ENCODE measurements at places on chromosomes 6 and 20.

DNA sequence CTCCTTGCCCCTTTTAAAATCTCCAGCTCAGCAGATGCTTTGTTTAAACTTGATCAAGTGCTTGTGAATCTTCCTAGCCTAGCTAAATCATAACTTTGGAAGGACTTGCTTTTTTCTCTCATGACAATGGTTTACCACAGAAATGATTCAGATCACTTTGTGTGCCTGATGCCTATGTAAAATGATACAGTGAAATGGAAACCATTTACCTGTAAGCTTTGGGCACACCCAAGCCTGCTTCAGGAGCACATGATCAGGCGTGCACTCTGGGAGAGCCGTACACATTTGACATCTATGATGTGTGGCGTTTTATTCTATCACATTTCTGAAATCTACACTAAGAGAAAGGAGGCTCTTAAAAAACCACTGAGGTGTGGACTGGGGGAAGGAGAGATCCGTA is 41.1 kb downstream of the PTPN1 start:
- DNase-seq: no peak

GRCh38 chr6:141169419-141169818 is 963.3 kb upstream of the GJE1 start:
- no peak for DNase-seq

DNA sequence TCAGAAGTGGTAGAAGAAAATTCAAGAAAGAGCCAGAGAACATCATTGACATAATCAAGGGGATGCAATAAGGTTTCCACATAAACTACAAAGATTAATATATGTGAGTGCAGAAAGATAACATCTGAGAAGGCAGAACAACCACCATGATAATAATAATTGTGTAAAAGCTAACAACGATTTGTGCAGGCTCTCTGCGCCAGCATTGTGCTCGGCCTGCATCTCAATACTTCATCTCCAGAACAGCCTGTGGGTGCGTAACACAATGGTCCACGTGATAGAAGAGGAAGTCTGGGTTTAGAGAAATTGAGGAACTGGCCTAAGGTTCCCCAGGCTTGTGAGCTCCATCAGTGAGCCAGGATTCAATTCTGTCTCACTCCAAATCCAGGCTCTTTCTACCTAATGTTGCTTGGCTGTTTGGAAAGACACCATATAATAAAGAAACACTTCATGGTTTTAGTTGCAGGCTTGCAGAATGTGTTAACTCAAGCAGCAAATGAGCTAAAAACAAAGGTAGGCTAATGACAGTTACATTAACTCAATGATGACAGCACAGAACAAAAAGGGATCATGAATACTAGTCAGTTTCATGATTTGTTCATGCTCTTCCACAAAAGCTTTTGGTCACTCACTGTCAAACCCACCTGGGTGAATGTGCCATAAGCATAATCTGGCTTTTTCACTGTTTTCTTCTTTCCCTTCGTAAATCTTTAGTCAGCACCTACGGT is 71.2 kb downstream of the LY86 start:
- no peak for DNase-seq

DNA sequence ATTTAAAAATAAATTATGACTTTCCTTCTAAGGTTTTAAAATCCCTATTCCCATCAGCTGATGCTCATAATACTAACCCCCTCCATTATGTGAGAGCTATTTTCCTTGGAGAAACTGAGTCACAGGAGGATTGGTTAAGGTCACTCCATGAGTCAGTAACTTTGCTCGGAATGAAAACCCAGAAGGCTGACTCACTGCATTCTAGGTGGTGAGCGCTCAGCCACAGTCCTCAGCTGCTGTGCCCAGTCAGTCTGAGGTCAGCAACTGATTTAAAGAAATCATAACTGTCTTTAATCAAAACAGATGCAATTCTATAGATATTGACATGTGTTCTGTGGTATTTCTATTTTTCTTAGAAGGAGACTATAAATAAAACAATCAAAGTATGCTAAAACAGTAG is 359.2 kb downstream of the GJA1 start:
- DNase-seq: no peak

DNA sequence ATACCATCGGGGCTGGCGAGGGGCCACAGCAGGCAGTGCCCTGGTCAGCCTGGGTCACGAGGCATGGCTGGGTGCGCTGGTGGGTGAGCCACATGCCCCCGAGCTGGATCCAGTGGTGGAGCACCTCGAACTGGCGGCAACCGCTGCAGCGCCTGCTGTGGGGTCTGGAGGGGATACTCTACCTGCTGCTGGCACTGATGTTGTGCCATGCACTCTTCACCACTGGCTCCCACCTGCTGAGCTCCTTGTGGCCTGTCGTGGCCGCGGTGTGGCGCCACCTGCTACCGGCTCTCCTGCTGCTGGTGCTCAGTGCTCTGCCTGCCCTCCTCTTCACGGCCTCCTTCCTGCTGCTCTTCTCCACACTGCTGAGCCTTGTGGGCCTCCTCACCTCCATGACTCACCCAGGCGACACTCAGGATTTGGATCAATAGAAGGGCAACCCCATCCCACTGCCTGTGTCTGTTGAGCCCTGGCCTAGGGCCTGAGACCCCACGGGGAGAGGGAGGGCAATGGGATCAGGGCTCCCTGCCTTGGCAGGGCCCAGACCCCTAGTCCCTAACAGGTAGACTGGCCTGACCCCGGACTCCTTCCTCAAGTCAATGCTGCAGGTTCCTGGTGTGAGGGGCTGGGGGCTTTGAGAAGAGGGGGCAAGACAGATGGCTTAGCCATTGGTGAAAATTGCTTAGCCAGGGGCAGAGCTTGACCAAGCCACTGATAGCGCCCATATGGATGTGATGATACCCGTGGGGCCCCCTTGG is 598 bp downstream of the TMEM239 start:
- no peak for DNase-seq

GRCh38 chr20:34368547-34368946 is 5.5 kb downstream of the ITCH start:
- no peak for DNase-seq

- no peak for DNase-seq
Measured at GRCh38 chr6:146420255-146420654, 123.4 kb upstream of the RAB32 start.

DNA sequence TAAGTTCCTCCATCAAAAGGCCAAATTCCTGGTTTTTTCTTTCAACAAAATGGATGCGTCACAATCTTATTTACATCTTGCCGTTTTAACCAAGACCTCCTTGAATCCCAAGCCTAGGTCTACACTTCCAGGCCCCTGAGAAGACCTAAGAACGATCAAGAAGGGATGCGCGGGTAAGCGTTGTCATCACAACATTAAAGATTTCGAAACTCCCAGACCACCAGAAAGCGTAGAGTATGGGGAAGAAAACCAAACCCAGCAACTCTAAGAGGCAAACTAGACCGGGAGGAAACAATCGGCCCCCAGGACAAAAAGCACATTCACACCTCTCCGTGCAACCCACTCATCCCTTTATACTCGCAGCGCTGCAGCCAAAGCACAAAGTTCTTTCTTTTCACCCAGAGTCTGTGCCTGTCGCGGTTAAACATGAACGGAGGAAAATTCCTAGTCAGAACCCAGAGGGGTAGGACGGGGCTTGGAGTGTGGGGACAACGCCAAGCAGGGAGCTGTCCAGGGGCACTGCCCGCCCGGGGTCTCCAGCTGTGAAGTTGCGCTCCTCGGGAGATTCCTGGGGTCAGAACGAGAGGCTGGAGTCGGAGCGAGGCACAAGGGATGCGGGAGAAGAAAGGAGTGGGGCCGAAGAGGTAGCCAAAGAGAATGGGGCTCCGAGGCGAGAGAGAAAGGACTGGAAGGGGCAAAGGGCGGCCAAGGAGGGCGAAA is 725 bp downstream of the OSER1 start:
- no peak for DNase-seq

DNA sequence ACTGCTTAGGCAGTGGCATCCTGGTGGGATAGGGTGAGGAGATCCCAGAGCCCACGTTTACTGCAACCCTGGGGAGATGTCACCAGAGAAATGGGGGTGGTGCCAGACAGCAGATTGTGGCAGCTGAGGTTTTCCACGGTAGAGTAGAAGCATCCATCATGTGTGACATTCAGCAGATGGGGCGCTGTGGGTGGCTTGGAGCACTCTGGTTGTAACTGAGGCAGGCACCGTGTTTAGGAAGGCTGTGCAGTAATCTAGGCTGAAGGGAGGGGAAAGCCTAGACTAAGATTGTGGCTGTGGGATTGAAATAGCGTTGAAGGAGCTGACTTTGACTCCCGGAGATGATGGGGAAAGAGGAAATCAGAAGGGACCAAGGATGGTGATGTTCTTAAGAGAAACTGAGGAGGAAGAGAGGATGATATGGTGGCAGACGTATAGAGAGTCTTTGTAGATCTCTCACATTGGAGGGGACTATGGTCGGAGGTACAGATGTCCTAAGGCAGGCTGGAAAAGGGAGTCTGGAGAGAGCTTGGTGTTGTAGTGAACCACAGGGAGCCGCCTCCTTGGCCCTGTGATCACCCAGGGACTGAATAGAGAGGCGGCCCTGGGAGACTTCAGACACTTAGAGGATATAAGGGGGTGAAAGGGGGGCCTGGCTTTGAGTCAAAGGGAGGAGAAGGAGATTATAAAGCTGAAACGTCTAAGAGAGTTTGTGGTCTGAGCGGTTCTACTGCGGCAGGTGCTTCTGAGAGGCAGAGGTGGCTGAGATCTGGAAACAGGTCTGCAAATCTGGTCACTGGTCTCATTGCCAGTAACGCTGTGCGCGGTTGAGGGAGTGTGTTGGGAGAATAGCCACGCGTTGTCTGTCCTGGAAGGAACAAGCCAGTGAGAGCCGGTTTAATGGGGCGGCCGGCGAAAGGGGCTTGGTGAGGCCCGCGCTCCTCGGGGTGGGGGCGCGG is 792 bp upstream of the MICA start:
- no peak for DNase-seq

DNA sequence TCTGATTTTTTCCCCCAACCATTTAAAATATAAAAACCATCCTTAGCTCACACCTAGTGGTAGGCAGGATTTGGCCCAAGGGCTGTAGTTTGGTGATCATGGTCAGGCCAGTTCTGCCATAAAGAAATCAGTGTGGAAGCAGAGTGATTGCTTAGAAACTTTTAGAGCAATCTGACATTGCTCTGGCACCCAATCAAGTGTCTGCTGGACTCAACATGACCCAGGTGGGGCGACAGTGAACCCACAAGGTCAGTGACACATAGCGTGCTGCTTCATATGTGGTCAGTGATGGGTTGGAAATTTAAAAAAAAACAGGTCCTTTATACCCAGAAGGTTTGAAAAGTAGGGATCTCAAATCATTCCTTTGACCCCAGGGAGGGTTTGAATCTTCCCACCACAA is 107.9 kb downstream of the BANF2 start:
- DNase-seq: no peak

DNA sequence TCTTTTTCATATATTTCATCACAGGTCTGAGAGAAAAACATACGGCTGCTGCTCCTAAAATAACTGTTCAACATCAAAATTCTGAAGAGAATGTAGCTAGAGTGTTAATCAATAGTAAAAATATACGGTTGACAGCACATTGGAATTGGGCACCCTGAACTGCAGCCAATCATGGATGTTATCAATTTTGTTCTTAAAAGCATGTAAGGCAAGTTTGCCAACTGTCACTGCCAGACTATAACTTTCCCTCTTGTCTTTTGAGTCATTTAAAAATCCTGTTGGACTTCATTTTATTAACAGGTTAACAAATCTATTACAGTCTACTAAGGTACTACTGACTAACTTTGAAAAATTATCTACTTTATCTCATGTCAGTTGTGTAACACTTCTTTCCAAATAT is 592.8 kb downstream of the HACE1 start:
- DNase-seq: no peak

GRCh38 chr6:10403385-10404106 is 11.3 kb downstream of the TFAP2A start:
- no peak for DNase-seq

DNA sequence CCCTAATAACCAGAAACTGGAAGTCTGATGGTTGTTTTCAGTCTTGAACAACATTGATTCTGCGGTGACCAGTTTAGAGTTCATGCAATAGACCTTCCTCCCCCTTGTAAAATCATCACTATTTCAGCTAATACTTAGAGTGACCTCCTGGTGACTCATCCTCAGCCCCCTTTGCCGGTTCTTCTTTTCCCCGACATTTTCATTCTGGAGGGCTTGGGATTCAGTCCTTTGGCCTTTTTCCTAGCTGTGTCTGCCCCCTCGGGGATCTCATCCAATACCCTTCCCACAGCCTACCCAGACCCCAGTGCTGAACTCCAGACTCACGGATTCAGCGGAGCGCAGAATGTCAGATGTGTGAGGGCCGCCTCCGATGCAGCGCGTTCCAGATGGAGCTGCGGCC is 7.5 kb upstream of the BHLHE23 start:
- DNase-seq: no peak

GRCh38 chr6:12241493-12242175 is 48.5 kb upstream of the EDN1 start:
- DNase-seq: no peak

- DNase-seq: no peak
Measured at GRCh38 chr6:25369433-25370177, 90.4 kb downstream of the CARMIL1 start.

GRCh38 chr6:149701714-149702113 is 16.2 kb downstream of the LATS1 start:
- no peak for DNase-seq

DNA sequence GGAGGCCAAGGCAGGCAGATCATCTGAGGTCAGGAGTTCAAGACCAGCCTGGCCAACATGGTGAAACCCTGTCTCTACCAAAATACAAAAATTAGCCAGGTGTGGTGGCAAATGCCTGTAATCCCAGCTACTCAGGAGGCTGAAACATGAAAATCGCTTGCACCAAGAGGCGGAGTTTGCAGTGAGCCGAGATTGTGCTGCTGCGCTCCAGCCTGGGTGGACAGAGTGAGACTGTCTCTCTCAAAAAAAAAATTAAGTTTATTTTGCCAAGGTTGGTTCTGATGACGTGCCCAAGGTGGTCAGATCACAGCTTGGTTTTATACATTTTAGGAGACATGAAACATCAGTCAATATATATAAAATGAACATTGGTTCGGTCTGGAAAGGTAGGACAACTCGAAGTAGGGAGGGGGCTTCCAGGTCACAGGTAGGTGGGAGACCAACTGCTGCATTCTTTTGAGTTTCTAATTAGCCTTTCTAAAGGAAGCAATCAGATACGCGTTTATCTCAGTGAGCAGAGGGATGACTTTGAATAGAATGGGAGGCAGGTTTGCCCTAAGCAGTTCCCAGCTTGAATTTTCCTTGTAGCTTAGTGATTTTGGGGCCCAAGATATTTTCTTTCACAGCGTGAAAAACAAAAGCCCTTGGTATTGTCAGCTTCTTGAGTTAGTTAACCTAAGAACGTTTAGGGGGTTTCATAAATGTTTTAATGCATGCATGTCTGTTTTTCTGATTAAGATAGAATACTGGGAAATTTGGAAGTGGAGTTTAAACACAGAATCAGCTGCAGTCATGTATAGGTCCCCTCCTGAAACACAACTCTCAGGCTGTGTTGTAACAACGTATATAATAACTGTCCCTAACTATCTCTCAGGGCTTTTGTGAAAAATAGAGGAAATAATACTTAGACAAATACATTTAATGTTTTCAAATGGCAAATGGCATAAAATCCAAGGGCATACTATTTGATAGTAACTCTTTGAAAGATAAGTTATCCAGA is 16.7 kb downstream of the ACOT13 start:
- no peak for DNase-seq

- DNase-seq: no peak
Measured at GRCh38 chr6:167469672-167470071, 144.8 kb downstream of the TTLL2 start.
